IPS DF 19.7 (cell line): ENCODE measurements at places on chromosomes 1 and 21.

- no peak for DNase-seq
These were observed 84.6 kb downstream of the NTMT2 start for GRCh38 chr1:170230323-170230722.

DNA sequence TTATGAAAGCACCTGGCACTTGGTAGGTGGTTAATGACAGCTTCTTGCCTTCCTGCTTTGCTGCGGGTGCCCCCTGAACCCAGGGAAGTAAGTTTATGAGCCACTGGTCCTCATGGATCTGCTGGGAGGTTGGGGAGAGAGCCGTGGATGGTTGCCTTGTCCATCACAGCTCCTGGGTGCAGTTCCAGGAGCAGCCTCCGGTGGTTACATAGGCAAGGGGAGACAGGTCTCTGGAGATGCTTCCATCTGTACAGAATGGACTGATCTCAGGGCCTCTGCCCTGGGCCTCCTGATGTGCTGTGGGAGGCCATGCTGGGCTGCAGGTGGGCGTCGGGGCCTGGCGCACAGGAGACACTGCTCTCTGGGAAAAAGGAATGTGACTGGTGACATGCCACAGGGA, 31.6 kb upstream of the ARHGEF10L start:
- no peak for DNase-seq

GRCh38 chr1:207669528-207670009, 24.6 kb downstream of the CR1L start:
- no peak for DNase-seq

DNA sequence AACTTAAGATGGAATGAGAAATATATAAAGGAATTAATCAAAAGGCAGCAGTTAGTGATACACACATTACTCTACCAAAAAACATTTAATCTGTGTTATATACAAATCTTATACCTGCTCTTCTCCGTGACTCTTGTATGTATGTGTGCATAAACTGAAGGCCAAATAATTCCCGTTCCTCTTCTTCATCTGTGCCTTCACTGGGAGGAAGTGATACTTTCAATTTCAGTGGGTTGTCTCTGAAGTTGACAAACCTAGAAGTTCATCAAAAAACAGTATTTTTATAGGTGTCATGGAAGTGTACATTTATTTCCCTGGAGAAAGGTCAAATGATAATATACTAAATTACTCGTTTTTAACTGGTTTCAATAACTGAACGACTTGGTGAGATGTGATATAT, 19.3 kb downstream of the TRMT13 start:
- no peak for DNase-seq

DNA sequence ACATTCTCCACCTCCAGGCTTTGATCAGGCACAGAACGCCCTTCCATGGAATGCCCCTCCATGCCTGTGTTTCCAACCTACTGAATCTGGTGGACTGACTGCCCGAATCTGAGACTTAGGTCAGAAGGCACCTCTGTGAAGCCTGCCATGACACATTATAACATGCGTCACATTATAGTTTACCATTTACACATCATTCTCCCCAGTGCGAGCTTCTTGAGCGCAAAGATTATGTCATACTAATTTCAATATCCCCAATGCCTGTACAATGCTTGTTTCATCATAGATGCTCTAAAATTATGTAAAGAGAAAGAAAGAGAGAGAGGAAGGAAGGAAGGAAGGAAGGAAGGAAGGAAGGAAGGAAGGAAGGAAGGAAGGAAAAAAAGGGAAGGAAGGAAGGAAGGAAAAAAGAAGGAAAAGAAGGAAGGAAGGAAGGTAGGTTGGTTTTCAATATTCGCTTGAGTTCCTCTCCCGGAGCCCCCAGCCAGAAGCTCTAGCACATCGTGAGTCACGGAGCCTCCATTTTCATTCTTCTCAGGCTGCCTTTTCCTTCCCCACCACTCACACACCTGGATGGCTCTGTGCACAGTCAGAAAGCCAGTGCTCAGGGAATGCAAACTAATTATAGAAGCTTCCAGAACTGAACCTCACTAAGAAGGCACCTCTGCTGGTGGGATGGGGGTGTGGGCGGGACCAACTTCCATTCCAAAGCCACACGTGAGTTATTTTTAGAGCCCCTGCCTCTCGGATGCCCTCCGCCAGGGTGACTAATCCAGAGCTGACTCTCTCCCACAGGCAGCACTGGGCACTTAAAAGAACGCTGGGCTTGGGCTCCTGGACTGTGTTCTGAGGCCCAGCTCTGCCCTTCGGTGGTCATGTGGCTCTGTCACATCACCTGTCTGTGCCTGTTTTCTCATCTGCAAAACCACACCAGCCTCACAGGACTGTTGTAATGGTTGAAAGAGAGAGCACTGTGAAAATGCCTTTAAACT, 27.4 kb downstream of the LAMB3 start:
- DNase-seq, result no peak

DNA sequence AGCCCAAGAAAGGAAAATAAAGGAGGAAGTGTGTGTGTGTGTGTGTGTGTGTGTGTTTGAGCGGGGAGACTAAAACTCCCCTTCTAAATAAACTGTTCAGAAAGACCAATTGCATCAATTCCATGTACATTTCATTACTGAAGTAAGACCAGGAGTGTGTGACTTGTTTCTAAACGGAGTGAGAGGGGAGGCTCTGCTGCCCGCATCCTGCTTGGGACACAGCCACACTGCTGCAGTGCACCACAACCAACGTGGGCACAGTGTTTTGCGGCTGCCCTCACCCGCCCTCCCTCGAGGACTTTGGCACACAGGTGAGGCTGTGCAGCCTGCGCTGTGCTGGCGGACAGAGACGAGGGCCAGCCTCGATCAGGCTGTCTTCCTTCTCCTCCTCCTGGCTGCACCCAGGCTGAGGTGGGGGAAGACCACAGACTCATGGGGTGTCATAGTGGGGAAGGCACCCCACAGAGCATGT, 31.0 kb upstream of the H6PD start:
- DNase-seq, result no peak
